Cerebellar nuclear complex (tissue), 1 donor: ENCODE measurements at places on chromosomes 5 and 9.

GRCh38 chr5:76291305-76292077, 111.6 kb upstream of the IQGAP2 start:
- DNase-seq, result no peak

- DNase-seq, result no peak
Measured at GRCh38 chr5:68930139-68930538, 163.7 kb upstream of the SLC30A5 start.

DNA sequence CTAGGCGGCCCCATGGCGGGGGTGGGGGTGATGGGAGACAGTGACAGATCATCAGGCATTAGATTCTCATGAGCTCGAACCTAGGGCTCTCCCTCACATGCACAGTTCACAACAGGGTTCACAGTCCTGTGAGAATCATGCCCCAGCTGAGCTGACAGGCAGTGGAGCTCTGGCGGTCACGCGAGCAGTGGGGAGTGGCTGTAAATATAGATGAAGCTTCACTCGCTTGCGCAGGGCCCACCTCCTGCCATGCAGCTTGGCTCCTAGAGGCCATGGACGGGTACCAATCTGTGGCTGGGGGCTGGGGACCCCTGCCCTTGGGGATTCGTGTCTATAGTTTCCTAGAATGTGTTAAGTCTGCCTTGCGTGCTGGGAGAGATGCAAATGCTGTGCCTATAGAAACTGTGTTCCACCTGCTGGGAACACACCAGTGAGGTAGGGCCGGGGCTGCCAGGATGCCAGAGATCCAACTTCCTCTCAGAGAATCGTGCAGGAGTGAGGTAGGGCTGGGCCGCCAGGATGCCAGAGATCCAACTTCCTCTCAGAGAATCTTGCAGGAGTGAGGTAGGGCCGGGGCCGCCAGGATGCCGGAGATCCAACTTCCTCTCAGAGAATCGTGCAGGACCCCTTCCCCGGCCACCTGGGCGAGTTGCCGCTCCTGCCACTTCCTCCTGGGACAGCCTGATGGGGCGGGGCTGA, 14.1 kb upstream of the EXOC3 start:
- no peak for DNase-seq

DNA sequence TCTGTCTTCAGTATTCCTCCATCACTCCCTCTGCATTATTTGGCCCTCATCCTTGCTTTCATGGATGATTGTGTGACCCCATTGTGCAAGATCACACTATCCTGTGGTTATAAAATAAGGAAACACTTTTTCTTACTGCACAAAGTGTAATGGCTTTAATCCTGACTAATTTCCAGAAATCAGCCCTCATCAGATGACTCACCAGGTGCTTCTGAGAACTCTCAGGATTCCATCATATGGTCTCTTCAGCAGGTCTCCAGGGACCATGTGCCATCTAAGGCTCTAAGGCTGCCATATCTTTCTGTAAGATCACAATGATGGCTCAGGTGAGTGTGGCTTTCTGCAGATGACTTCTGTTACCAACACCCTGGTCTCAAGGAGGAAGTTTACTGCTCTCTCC, 27.3 kb upstream of the FER start:
- no peak for DNase-seq

DNA sequence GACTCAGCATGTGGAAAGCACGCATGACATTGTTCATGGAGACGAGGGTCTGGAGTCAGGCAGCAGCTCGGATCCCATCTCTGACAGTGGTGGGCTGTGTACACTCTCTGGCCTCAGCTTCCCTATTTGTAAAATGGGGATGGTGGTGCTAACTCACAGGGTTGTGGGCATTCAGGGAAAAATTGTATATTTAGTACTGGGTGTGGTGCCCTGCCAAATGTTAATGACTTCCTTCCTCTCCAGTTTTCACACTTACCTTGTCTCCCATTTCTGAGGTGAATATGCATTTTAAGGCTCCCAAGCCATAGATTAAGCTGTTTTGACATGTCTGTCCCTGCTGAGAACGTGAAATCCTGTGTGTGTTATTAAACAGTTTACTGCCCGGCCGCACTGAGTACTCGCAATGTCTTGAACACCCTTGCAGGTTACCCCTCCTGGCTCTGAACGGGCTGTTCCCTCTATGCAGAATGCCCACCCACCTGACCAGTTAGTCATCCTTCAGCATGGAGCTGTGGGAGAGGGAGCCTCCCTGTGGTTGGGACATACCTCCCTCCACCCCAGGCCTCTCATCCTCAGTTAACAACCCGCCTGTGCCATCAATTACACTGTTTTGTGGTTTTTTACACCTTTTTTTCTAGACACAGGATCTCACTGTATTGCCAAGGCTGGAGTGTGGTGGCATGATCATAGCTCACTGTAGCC, 25.8 kb downstream of the TJP2 start:
- no peak for DNase-seq

DNA sequence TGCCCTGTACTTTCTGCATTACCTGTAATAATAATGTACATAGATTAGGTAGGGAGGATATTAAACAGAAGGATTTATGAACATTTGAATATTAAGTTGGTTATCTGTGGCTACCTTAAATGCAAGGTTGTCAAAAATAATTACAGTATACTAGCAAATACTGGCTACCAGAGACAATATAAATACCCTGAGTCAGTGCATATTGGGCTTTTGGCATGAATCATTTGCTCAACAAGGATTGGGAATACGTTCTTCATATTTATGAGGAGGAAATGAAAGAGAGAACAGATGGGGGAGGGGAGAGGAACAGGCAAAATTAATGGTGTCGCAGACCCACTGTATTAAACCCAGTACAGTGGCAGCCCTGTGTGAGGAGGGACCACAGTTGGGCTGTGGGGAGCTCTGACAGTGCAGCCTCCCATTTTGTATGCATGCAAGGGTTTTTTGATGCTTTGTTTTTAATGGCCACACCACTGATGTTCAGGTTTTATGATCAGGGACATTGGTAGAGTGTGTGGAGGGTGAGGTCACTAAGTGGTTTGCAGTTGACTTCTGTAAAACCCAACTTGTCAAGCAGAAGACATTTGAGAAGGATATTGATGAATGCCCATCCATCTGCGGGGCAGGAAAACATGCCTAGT, 56.9 kb downstream of the MVB12B start:
- DNase-seq, result no peak

- no peak for DNase-seq
Measured at GRCh38 chr5:10689391-10690081, 71.5 kb downstream of the DAP start.

GRCh38 chr5:72328172-72328571, 8.0 kb downstream of the PTCD2 start:
- peak; percentile 43 for DNase-seq

DNA sequence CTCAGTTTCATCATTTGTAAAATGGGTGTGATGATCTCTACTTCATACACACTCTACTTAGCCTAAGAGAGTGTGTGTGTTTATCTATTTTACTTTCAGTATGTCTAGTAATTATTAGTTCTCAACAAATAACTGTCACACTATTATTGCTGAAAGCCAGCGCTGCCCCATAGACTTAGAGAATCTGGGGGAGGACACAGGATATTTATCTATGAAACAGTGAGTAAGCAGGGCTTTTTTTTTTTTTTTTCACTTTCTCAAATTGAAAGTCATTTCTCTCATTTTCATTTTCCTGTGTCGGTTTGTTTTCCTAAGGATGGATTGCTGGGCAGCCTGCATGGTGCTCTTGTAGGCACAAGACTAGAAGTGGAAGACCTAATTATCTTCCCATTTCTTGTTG, 248.4 kb upstream of the RPS23 start:
- DNase-seq, result no peak

DNA sequence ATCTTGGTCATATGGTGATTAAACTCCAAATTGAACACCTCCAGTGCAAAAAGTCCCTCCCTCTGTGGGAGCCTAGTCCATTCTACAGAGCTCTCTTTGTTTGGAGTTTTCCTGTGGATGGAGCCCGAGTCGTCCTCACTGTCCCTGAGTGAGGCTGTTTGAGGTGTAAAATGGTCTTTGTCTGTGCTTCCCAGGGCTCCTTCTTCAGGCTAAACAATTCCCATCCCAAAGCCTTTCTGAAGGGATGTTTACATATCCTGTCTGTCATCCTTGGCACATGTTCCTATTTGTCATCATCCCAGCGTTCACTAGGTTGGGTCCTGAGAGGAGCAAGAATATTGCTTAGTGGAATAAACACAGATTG, 68.9 kb downstream of the COL27A1 start:
- no peak for DNase-seq

DNA sequence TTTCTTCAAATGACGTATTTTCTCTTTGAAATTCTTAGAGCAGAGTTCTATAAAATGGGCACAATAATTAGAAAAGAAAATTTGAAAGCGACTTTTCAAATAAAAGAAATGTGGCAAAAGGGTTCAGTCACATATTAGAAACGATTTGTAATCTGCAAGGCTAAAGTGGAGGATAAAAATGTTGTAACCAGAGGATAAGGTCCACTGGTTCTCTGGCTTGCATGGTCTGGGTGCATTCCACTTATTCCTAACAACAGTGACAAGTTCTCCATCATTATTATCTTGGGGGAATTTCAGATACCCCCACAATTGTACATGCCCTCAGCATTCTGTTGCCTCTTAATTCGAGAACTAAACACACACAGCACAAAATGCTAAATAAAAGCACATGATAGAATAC, 91.1 kb downstream of the IQGAP2 start:
- DNase-seq, result no peak

DNA sequence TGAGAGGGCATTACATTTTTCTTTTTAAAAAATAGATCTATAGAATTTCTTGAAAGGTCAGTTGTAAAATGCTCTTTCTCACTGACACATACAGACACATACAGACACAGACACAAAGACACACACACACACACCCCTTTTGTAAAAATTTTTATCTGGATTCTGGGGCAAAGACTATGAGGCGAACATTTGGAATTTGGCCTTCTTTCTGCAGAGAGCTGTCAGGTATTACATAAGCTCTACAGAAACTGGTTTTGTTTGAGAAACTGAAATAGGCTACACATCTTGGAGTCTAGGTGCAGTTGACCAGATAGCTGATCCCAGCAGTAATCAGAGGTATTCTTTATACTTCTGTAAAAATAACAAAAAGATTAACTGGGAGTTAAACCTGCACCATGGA, 315.9 kb upstream of the RPS23 start:
- no peak for DNase-seq

- DNase-seq, result no peak
Measured at GRCh38 chr5:67156976-67157583, 39.5 kb downstream of the CD180 start.

DNA sequence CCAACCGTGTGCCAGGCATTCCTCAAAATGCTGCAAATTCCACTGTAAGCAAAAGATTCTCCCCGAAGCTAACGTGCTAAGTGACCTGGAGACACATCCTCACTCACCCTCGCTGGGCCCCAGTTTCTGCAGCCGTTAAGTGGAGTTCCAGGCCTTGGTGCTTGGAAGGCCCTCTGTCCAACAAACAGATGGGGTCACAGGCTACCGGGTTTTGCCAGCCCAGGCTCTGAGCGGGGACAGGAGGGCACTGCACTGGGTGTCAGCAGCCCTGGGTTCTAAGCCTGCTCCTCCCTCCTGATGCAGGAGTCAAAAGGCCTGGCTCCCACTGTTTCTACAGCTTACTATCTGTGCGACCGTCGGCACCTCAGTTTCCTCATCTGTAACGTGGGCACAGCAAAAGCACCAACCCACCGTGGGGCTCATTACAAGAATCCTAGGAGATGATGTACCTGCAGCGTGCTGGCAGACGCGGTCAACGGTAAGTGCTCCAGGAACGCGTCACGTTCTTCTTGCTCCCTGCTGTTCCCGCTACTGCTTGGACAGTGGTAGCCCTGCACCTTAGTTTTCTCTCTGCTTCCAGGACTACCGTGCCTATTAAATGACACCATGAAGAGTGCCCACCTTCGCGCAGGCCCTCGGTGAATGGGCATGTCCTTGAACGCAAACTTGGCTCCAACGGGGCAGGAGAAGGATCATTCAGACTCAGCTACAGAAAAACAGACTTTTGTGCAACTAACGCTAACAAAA, 84.8 kb downstream of the ADAMTS2 start:
- no peak for DNase-seq

- no peak for DNase-seq
Measured at GRCh38 chr5:168557389-168557788, 21.8 kb downstream of the PANK3 start.

DNA sequence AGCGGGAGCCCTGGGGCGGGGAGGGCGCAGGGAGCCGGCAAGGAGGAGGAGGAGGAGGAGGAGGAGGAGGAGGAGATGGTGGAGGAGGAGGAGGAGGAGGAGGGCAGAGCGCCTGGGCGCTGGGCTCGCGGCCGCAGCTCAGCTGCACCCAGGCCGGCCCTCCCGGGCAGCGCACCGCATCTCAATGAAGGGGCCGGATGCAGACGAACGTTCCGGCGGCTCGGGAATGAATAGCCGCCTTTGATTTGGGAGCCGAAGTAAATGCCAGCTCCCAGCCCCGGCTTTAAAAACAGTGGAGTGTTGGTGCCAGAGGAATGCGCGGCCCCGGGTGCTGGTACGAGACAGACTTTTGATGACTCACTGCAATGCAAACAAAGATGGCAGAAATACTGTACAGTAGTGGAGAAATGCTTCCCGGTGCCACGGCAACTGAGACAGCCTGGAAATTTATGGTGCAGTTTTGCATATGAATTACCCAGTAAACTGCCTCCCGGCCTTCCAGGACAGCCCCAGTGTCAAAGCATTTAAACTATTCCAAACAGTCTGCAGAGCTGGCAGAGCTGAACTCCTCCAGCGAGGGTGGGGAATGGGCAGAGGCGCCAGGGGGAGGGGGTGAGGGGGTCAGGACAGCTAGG, 43.1 kb downstream of the NACC2 start:
- DNase-seq, result no peak

DNA sequence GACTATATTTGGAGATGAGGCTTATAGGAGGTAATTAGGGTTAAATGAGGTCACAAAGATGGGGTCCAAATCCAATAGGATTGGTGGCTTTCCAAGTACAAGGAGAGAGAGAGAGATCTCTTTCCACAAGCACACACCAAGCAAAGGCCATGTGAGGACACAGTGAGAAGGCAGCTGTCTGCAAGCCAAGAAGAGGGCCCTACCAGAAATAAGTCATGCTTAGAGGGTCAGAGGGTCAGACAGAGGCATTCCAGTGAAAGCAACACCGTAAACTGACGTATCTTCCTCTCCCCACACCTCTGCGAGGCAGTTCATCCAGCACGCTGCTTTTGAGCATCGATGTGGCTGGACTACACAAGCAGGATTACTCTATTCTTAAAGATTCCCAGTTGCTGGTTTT, 87.9 kb downstream of the SLC1A3 start:
- no peak for DNase-seq

GRCh38 chr5:35264509-35264908, 34.2 kb upstream of the PRLR start:
- DNase-seq, result no peak

GRCh38 chr5:105274079-105274478, 1711.5 kb upstream of the NUDT12 start:
- no peak for DNase-seq

- no peak for DNase-seq
Measured at GRCh38 chr5:157543825-157544622, 31.6 kb downstream of the ADAM19 start.

GRCh38 chr5:173974688-173975239, 14.2 kb upstream of the C5orf47 start:
- DNase-seq, result no peak
